ENCODE measurements at places on chromosomes 2 and 18.

DNA sequence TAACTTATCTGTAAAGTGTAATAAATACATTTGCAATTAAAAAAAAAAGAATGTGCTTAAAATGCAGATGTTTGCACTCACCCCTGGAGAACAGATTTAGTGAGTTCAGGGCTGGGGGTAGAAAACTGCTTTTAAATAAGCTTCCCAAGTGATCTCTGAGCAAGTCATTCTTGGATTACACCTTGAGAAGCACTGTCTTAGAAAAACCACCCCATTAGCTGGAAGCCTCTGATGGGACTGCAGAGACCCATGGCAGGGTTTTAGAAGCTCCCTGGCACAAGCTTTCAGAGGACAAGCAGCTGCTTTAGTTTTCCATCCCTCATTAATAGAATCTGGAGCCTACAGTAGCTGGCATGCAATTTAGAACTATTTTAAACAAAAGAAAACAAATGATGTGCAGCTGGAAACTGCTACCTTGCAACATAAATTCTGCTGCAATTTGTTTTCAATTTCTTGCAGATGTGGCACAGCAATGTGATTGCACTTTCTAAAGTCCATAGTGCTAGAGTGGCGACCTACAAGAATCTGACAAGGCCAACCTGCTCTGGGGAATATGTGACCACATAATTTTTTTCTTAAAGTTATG is 141.5 kb downstream of the CDC42EP3 start:
- no peak for DNase-seq

DNA sequence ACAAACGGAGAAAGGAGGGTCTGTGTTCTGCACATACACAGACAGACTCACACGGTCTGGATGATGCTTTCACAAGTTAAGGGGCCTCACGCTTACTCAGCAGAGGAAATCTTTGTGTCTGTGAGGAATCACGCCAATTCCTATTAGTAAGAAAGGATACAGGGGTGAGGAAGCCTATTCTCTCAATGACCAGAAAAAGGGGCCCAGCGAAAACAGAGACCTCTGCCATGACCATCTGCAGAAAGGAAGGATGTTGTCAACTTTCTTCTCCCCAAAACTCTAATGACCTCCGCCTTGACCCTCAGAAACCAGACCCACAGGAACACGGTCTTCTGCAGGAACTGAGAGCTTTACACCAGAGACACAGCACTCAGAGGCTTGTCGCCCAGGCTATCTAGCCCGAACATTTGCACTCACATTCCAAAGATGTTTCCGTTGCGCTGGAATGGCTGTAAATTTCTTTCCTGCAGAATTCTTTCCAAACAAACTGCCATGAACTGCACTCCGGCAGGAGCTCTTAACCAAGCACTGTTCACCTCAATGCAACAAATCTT is 186.3 kb downstream of the TCF4 start:
- DNase-seq, result no peak

- no peak for DNase-seq
Observed at GRCh38 chr2:201813996-201814760, 7.8 kb downstream of the CDK15 start.

DNA sequence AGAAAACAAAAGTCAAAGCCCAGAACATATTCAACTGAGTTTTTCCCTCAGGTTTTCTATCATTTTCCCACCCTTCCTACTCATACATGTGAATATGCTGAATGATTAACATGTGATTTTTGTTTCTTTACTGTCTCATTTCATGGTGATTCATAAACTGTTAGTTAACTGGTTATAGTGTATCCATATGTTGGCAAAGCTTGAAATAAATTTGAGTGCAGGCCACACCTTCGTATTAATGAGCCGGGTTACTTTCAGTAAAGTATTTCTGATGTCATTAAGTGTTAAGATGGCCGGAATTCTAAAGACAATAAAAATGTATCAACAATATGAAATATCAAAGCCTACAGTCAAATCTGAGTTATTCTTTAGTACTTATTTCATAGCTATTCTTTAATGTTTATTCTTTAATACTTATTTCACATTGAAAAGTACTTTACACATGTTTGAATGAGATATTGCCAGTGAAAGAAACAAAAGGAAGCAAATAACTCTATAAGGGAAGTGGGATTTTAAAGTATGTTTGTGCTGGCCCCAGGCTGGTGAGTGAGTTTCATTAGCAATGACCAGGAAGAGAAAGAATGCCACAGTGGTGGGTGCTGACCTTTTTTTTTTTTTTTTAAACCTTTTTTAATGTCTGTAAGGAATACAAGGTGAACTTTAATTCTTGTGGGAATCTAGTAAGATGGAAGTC is 178.6 kb downstream of the NEDD4L start:
- DNase-seq, result no peak

- DNase-seq, result peak; percentile 35
Observed at GRCh38 chr2:1690056-1690775, 54.1 kb downstream of the PXDN start.

DNA sequence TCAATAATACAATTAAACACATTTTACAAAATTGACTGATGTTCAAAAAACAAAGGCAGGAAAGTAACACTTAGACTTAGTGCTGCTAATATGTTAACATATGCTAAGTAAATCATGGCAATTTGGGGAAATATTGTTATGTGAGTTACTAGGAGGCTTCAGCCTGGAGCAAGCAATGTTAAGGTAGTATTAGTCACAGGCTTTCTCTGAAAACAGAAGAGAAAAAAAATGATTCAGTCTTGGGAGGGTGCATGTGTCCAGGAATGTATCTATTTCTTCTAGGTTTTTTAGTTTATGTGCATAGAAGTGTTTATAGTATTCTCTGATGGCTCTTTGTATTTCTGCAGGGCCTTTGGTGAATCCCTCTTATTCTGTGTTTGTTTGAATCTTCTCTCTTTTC is 345.8 kb upstream of the TFPI start:
- no peak for DNase-seq

DNA sequence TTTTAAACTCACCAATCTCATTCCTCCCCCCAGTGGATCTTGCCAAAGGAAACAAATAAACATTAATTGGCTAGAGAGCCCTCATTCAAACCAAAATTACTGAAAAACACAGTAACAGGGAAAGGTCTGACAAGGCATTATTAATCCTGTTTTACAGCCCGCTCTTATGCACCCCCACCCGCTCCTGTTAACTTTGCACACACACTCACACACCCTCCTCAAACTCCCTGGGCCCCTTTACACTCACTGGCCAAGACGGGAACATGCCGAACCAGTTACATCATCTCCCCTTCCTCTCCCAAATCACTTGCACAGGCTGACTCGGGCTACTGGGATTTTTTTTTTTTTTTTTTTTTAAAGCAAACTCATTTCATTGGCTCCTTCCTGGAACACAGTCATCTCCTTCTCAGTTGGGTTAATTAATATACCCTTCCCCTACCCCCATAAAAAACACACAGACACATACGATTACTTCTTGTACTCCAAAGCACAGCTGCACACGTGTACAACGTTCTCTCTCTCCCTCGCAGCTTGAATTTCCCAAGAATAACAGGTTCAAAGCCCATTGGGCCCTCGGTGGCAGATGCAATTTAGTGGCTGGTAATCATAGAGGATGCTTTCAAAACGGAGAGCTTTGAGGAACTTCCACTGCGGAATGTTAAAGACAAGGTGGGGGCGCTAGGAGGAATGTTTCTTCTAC is 31.8 kb downstream of the KLF7 start:
- DNase-seq, result no peak

DNA sequence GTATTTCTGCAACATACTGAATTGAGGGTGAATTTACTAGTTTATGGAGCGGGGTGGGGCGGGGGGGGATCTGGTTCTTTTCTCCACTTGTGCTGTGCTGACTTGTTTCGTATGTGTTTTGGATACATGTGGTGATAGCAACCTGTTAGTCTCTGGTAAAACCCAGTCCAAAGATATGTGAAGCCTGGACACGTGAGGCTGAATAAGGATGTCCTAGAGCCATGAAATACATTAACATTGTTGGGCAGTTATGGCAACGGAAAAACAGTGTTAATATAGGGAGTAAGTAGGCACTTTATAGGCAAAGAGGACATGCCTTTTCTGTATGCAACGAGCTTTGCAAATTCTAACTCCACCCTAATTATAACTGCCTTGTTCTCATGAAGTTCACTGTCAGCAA is 42.1 kb upstream of the NEMP2 start:
- no peak for DNase-seq

All from H7 (cell line).